CD4-positive, alpha-beta T cell treated with Interleukin-15 for 4 hours (primary cell): ENCODE measurements at places on chromosomes 4 and X.

GRCh38 chrX:125289209-125289608, 30.5 kb upstream of the TEX13C start:
- no peak for DNase-seq

DNA sequence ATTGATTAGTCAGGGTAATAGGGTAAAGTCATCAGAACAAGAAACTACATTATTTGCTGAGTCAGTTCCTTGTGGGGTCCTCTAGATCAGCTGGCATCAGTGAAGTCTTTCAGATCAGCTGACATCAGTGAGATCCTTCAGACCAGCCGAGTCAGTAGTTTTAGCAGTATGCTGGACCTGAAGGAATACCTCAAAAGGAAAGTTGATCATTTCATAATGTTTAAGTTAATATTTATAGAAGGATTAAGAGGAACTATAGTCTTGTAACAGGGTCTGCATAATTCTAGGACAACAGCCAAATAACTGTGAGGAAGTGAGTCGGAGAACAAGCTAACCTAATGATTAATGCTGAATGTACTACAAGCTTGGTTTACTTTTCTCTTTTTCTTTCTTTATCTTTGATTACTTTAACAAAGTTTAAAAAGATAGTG, 958 bp upstream of the UGT2B7 start:
- DNase-seq, result no peak

- no peak for DNase-seq
Observed at GRCh38 chr4:121930304-121930703, 21.6 kb downstream of the TRPC3 start.

DNA sequence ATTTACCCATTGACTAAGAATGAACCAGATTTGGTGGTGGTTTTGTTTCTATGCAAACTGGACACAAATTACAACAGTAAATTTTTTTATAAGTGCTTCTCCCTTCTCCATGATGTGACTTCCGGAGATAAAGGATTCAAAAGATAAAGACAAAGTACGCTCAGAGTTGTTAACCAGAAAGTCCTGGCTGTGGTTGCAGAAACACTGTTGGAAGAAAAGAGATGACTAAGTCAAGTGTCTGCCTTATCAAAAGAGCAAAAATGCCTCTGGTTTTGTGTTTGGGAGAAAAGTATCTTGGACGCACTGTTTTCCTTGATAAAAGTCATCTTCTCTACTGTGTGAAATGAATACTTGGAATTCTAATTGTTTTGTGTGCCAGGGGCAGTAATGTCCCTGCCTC, 213.4 kb downstream of the GC start:
- no peak for DNase-seq

- no peak for DNase-seq
Observed at GRCh38 chr4:76017056-76017686, 6.1 kb downstream of the CXCL10 start.

DNA sequence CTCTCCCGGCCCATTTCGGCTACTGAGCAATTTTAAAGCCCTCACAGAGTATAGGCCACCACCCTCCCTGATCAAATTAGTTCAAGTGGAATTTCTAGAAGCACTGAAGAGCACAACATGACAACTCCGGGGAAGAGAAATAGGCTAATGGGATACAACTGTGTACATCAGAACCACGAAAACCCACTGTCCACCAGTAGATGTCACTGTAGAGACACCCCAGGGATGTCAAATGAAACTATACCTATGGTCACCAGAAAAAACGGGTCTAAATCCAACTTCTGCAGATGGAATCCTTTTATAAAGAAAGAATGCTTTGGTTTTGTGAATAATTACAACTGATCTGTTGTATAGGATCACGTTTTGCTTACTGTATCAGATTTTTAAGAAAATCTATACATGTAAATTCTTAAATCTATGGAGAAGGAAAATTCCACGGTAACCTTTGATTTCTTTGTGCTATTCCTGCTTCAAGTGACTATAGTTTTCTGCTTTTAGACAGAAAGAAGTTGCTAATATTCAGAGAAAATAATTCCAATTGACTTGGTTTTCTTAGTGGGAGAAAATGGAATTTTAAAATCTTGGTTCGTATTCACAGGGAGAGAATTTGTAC, 29.5 kb upstream of the MAP3K15 start:
- DNase-seq, result peak; percentile 42

- no peak for DNase-seq
Observed at GRCh38 chr4:83629945-83630721, 94.2 kb downstream of the GPAT3 start.
